ENCODE measurements at places on chromosomes 7 and 10. TPM values are rescaled to one million over a fixed set of nuclear protein-coding genes. Genes with fewer than 3 reads are reported as not detected.

DNA sequence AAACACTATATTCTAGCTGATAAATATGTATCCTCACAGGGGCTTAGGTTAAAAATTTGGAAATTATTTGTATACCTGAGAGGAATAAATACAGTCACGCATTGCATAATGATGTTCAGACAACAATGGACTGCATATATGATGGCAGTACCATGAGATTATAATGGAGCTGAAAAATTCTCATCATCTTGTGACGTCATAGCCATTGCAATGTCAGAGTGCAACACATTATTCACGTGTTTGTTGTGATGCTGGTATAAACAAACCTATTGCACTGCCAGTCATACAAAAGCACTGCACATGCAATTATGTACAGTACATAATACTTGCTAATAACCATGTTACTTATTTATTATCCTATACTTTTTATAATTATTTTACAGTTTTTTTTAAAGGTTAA, 31.4 kb downstream of the STEAP1B start:
- DNase-seq: no peak
- H3K36me3 ChIP-seq: no peaks in the 10 kb centered on the region
- H3K27me3 ChIP-seq: peaks cover 12% of the 10 kb centered on the region
- no peak overlapping the region for H3K4me3 ChIP-seq
- H3K27ac ChIP-seq: no peak overlapping the region
- H3K4me1 ChIP-seq: no peaks in the 10 kb centered on the region

DNA sequence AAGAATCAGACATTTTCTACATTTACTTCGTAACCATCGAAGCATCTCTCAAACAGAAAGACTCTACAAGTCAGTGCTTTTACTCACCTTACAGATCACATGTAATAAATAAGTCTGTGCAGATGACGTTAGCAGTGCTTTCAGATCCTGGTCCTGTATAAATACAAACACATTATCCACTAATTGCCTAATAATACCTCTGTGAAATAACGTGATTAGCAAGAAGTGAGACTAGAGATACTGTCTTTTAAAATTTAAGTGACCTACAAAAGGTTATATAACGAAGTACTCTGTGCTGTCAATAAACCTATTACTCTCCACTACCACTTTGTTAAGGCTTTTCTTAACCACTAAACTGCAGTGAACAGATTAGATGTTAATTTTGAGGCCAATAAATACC, 246.9 kb downstream of the NSUN6 start:
- no peaks in the 10 kb centered on the region for H3K36me3 ChIP-seq
- H3K27me3 ChIP-seq: peaks cover 18% of the 10 kb centered on the region
- no peak for DNase-seq
- H3K4me3 ChIP-seq: no peak overlapping the region
- peaks cover 5% of the 10 kb centered on the region for H3K4me1 ChIP-seq

DNA sequence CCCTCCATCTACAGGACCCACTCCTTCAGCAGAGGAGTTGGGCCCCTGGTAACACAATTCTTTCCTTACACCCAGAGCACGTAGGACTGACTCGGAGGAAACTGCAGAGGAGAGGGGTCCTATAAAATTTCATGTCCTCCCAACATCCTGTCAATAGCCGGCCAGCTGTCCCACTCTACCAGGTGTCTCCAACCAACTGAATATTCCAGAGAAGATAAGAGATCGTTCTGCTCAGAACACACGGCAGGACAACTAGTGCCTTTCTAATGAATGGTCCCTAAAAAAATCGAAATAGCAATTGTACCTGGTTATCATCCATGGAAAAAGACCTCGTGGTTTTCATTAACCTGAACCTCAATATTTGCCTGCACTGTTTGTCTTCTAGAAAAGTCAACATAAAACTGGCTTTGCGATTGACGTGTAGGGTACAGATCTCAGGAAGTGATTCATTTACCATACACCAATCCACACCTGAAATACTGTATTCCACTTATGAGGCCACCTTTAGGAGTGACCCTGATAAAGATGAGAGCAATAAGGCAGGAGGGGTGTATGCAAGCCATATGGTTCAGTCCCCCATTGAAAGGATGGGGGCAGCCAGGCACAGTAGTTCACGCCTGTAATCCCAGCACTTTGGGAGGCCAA, 111.7 kb downstream of the PARP12 start:
- peaks cover 11% of the 10 kb centered on the region for H3K36me3 ChIP-seq
- no peak overlapping the region for H3K27ac ChIP-seq
- no peaks in the 10 kb centered on the region for H3K4me1 ChIP-seq
- no peak for DNase-seq

SPAM1 gene
- not detected for total RNA-seq

GRCh38 chr10:23291551-23292334, 52.9 kb downstream of the C10orf67 start:
- no peak overlapping the region for H3K4me3 ChIP-seq
- no peaks in the 10 kb centered on the region for H3K36me3 ChIP-seq
- no peak overlapping the region for H3K27ac ChIP-seq
- DNase-seq: no peak
- H3K4me1 ChIP-seq: no peaks in the 10 kb centered on the region
